ENCODE measurements at places on chromosomes 5 and 9. TPM values are rescaled to one million over a fixed set of nuclear protein-coding genes. Genes with fewer than 3 reads are reported as not detected.

DNA sequence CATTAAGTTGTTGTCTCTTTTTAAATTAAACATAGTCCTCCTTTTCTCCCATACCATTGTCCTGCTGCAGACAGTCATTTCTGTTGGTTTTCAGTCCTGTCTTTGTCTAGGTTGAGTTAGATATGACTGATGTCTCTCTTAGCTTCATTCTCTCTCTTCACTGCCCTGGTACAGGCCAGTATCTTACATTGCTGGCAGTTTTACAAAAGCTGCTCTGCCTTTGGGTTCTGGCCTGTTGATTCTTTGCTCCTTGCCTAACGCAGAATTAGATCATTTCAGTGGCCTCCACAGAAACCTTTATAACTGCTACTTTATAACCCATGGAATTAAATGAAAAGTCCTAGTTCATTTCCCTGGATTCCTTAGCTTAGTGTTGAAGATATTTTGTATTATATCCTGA, 33.7 kb downstream of the GPR21 start:
- ATAC-seq = no peak

DNA sequence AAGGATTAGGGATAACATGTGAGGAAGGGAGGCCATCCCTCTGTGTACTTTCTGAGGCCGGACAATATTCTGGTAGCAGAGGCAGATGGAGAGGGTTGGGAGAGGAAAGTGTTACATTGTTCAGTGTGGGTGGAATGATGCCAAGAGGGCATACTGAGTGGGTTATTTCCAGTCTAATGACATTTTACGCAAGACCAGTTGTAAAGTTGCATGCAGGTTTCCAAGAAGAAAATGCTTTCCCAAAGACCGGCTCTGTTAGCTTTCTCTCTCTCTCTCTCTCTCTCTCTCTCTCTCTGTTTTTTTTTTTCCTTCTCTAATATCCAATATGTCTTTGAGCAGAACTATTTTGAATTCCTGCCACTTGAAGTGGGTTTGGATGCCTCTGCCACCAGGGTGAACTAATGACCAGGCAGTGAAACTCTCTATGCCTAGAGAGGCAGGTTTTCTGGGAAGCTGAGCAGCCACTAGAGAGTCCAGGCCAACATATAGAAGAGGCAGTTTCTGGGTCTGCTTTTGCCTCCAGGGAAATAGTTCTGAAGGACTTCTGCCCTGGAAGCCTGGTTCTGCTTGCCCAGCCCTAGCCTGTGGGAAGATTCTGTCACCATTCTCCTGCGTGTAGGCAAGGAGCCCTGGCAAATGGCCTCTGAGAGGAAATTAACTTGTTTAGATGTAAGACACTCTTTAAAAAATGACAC, 24.4 kb upstream of the ZNF366 start:
- ATAC-seq = no peak

GRCh38 chr5:55072666-55073065, 29.8 kb upstream of the GZMA start:
- no peak for ATAC-seq

GRCh38 chr5:10289353-10289752, 18.3 kb downstream of the CMBL start:
- no peak for ATAC-seq

- no peak for ATAC-seq
Measured at GRCh38 chr5:39639618-39640089, 214.9 kb upstream of the DAB2 start.

DNA sequence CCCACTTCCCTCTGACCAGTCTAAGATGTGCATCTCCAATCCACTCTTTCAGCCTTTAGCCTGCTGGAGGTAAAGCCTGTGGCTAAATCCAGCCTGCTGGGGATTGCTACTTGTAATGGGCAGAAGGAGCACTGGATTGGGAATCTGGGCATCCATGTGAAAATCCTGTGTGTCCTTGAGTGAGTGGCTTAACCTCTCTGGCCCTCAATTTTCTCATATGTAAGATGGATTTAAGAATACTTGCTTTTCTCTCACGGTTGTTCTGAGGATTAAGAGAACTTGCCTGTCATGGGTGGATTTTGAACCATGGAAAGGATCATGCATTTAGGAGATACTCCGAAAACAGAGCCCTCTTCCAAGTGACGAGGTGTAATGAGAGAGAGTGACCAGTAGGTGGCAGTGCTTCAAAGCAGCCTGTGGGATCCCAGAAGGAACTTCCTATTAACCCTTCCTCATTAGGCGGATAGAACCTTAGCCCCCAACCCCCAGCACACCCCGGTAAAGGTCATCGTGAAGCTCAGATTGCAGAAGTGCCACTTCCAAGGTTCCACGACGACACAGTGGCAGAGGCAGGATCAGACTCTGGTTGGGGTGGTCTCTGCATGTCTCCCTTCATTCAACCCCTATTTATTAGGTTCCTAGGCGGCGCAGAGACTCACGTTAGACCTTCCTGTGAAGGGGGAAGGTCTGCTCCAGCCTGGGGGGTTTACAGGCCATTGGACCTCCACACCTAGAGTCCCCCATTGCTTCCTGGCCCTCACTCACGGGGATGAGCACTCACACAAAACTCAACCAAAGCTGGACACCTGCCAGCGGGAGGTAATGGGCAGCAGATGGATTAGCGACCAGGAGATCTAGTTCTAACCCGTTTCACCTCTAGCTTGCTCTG, 68.7 kb upstream of the ZNF618 start:
- ATAC-seq = peak; percentile 59

- ATAC-seq = no peak
Measured at GRCh38 chr5:39264528-39264927, 45.2 kb upstream of the FYB1 start.

Gene PCDHGA3
- total RNA-seq = 0.16 TPM

Gene SEMA5A
- 60.3 TPM for total RNA-seq

Gene HTR4
- total RNA-seq = 0.17 TPM

Gene ZCCHC7
- total RNA-seq = 25.6 TPM

Gene OSMR
- total RNA-seq = 76.9 TPM

Measured in motor neuron (in vitro differentiated cells).